Epithelial cell of prostate (primary cell): ENCODE measurements at places on chromosomes 6 and 20.

DNA sequence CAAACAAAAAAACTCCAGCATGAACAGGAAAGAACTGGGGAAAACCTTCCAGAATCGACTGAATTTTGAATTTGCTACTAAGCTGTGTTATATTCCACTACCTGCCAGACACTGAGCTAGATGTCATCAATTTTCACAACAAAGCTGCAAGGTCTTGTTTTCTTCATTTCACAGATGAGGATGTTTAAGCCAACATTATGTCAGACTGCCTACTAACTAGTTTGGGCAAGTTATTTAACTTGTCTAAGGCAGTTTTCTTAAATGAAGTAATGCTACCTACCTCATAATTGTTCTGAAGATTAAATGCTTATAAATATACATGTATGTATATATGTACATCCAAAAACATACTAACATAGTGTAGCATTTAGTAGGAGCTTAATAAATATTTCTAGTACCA lies 144.4 kb downstream of the MMS22L start:
- no peak for DNase-seq

DNA sequence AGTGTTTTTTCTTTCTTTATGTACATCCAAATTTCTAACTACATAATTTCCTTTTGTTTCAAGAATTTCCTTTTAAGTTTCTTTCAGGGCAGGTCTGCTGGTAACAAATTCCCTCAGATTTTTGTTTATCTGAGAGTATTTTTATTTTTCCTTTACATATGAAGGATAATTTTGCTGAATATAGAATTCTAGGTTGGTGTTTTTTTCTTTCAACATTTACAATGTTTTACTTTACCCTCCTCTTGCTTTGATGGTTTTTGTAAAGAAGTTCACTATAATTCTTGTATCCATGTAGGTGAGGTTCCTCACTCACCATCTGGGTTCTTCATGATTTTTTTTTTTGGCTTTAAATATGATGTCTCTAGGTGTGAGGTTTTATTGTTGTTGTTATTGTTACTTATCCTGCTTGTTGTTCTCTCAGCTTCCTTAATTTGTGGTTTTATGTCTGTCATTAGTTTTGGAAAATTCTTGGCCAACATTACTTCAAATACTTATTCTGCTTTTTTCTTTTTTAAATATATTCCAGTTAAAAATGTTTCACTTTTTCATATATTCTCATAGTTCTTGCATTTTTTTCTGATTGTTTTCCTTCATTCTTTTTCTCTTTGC lies 580.1 kb upstream of the CITED2 start:
- DNase-seq, result no peak

- no peak for DNase-seq
Observed at GRCh38 chr6:157172231-157172701, 151.1 kb downstream of the TMEM242 start.

GRCh38 chr6:138769102-138769676 lies 4.4 kb upstream of the CCDC28A start:
- no peak for DNase-seq

GRCh38 chr20:3782597-3782996 lies 1.3 kb upstream of the SPEF1 start:
- DNase-seq, result no peak

- no peak for DNase-seq
Observed at GRCh38 chr20:15917283-15917682, 656.0 kb downstream of the KIF16B start.

GRCh38 chr6:18962361-18962905 lies 575.3 kb downstream of the RNF144B start:
- no peak for DNase-seq

- no peak for DNase-seq
Observed at GRCh38 chr6:26257272-26257671, 107.7 kb upstream of the BTN3A2 start.

- DNase-seq, result no peak
Observed at GRCh38 chr6:137879299-137879698, 12.2 kb downstream of the TNFAIP3 start.

DNA sequence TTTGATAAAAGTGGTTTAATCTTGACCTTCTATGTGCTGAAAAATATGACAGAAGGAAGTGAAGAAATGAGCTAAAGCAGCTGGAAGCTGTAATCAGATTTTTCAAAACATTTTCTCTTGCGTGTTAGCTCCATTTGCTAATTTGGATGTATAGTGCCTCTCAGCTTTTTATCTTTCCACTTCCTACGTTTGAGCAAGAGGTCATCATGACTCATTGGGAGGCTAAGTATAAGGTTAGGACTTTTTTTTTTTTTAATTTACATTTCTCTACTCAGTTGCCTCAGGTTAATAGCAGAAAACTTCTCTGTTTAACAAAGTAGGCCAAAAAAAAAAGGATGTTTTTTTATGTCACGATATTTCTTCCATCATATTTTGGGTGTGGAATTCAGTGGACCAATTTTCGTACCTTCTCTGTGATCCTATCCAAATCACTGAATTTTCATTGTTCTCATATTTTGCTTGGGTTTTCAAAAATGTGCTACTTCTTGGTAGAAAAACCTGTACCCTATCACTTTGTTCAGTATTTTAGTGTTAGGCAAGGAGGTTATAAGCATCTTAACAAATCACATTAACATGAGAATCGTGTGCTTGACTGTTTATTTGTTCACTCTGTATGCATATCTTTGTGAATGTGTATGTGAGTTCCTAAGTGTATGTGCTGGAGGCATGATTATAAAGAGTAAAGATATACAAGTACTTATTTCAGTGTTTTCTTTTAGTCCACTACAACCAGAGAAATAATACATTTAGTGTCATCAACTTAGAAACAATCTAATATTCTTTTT lies 1028.3 kb upstream of the EYS start:
- no peak for DNase-seq
